ENCODE measurements at places on chromosomes 1 and 21. TPM values are rescaled to one million over a fixed set of nuclear protein-coding genes. Genes with fewer than 3 reads are reported as not detected.

- DNase-seq: no peak
These were observed 8.7 kb downstream of the ITLN1 start for GRCh38 chr1:160876311-160876710.

- no peak for DNase-seq
These were observed 13.5 kb downstream of the PDE9A start for GRCh38 chr21:42666925-42667324.

DNA sequence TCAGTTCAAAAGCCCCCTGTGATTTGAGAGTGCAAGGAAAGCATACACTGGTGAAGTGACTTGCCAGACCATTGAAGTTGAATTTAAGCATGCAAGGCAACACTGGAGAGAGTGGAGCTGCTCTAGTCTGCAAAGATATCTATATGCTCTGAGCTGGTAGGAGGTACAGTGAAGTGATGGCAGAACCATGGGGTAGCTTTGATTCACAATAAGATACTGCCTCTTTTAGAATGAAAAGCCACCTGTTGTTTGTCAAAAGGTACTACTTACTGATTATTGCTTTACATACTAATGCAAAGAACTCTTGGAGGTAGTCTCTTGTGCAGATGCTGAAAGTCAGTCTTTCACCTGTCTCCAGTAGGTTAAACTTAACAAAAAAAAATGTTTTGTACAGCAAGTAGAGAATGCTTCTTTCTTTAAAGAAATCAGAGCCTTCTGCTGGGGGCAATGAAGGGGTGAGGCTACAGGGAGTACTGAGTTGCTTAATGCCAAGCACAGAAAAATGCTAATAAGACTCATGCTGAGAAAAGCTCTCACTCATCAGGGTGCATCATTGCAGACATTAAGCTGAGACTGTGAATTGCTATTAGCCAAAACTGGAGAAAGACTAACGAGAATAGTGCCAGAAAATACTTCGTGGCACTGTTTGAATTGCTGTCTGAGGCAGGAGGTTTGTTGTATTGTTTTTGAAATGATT is 1150.5 kb upstream of the TMPRSS15 start:
- DNase-seq: no peak

DNA sequence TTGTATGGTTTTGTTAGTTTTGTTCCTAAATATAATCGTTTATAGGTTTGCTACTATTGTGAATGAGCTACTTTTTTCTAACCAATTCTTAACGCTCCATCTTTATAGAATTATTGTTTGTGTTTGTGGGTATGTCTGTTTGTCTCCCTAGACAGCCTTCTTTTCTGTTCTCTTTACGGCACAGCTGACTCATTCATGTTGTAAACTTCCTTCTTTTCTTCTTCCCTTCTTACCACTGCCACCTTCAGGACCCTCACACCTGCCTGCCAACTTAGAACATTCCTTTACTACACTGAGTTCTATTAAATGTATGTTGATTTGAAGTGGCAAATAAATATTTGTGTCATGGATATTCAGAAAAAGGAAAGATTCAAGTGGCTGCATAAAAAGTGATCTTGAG is 29.1 kb downstream of the AK5 start:
- DNase-seq: no peak

GRCh38 chr1:162026881-162027280 is 3.2 kb upstream of the OLFML2B start:
- DNase-seq: peak; percentile 26

GRCh38 chr1:240193679-240194078 is 102.0 kb downstream of the FMN2 start:
- peak; percentile 36 for DNase-seq

DNA sequence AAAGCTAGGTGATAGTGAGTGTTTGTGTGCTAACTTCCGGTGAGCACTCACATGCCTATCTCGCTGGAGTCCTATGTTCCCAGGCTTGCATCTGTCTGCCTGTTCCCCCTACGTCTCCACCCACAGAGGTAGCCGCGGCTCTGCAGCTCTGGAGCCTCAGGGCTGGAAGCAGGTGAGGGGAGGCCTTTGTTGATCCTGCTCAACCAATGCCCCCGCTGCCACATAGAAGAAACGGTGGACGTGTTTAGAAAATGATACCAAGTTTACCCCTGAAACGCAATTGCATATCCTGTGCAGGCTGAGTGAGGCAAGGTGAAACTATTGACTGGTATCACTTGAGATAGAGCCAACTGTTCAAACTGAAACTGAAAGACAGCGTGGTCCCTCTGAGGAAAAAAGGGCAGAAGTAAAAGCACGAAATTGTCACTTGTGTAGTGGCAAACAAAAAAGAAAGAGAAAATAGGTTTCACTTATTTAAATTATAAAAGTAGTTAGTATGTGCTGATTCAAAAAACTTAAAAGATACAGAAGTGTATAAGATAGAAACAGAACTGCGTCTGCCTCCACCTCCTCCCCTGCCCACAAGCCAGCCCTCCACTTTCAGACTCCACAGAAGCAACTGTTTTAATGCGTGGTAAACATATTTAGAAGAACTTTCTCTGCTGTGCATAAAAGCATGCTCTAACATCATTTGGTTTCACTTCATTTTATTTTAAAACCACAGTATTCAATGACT is 38.6 kb upstream of the ETS2 start:
- DNase-seq: no peak

DNA sequence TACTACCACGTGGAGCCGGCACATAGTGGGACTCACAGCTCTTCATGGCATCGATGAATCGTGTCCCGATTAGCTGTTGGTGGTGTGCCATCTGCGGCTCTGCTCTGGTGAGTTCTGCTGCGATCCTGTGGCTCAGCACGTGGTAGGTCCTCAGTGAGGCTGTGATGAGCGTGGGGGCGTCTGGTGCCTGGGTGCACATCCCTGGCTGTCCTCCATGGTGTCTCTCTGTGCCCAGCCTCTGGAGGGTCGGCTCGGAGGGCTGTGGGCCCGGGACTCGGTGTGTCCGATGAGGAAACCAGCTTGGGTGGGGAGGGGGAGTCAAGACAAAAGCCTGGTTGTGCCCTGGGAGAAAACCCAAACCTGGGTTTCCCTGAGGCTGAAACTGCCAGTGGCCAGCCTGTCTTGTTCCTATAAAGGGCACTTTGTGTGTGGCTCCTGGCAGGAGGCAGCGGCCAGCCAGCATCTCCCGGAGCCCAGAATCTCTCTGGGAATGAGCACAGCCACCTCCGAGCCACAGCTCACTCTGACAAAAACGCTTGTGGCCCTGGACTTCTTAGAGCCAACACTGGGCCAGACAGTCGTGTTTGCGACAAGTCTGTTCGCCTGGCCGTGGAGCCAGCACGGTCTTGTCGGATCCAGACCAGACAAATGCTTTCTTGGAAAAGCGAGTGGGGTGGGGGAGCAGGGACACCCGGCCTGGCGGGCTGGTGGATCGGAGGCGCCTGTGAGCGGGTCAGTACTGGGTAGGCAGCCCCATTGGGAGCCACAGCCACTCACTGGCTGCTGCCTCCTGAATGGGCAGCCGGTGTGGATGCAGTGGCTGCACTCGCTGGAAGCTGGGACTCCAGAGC is 31.8 kb downstream of the SPSB1 start:
- DNase-seq: no peak

DNA sequence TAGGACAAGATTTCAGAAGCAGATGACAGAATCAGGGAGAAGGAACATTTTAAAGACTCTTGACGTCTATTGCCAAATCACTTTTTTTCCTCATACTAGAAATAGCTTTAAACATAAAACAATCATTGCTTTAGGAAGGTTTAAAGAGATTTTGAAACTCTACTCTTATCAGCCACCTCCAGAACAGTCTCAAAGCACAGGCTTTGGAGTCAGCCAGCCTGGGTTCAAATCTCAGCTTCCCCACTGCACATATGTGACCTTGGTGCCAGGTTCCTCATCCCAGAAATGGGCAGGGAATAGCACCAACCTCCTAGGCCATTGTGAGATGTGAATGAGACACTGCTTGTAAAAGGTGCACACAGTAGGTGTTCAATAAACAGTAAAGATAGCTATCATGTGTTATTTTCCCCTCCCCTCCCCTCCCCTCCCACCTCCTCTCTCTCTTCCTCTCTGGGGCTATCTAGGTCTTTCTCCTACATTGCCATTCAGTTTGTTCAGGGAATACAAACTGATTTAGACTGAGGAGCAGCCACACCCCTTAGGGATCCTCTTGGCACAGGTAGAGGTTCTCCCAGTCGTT is 20.6 kb downstream of the SPOCD1 start:
- DNase-seq: no peak

DNA sequence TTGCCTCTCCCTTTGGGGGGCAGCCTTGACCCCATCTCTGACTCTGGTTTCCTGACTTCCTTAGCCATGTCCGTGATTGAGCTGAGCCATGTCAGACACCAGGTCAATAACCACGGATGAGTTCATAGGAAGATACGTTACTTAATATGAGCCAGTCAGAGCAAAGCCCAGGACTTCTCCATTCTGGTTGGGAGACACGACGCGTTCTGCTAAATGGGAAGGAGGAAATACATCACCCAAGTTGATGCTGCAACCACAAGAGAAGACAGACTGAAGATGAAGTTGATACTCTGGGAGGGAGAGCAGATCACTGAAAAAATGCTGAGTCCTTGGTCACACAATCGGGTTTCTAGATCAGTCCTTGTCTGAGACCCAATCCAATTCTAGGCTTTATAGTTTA is 90.9 kb downstream of the MATN1 start:
- DNase-seq: no peak

DNA sequence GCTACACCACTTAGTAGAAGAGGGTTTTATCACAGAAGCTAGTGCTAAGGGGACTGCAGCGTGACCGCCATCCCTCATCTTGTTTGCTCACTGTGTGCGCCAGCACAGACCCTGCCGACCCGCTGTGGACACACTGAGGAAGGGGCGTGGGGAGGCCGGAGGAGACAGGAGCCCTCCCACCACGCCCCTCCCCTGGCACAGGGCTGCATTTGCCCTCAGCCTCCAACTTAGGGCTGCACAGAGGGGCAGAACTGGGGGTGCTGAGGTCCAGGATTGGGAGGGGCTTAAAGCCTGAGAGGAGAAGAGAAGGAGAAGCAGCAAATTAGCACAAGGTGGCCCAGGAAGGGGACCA is 37.2 kb downstream of the RRP1 start:
- DNase-seq: no peak

GRCh38 chr1:91402023-91402422 is 2.6 kb downstream of the HFM1 start:
- DNase-seq: peak; percentile 38

DNA sequence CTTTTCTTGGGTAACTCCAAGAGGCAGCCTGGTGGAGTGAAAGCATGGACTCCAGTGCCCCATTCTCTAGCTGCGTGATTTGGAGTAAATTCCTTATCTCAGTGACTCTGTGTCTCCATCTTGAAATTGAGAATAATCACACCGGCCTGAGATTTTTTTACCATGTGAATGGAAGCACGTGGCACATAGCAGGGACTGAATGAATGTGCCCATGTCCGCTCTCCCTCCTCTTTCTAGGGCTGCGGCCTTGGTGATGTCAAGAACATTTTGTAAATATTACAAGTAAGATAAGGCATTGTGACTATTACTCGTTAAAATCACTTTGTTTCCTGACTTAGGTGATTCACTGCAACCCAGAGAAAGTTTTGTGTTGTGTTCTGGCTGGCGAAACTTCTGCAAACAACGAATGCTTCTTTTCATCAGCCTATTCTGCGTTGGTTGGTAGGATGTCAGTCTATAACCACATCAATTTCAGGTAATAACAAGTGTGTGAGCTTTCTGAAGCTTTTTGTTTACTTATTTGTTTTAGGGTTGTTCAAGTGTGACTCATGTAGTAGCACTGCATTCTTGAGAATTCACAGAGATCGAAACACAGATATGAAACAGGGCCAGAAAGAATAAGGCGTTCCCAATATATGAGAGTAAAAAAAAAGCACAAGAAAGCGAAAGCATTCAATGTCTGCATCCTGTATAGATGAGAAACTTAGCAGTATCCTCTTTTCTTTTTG is 135.7 kb upstream of the SLC45A1 start:
- DNase-seq: peak; percentile 51

DNA sequence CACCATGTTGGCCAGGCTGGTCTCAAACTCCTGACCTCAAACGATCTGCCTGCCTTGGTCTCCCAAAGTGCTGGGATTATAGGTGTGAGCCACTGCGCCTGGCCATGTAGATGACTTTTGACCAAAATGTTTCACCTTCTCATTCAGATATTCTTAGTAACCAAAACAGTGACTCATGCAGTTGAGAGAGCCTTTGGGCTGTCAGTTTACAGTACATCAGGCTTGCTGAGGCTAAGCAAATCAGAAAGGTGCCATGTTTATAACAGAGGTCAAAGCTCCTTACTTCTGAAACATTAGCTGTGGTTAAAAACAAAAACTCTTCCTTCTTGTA is 21.0 kb downstream of the CNIH4 start:
- DNase-seq: peak; percentile 57

DNA sequence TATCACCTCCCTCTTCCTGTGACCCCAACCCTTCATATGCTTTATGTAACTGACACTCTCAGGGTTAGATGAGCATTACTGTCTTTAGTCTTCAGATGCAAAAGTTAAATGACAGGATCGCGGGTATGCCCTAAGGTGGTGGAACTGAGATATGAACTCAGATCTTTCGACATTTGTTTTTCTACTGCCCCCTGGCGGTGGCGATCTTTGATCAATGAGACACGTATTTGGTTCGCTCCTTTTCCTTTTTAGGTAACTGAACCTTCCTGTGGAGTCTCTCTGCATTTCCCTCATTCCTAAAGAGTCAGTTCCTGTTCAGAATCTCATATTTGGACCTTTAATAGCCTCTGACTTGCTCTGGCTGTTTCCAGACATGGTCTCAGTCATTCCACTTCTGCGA is 47.8 kb upstream of the ZP4 start:
- DNase-seq: no peak

GRCh38 chr1:212479188-212479587 is 46.5 kb downstream of the NENF start:
- peak; percentile 9 for DNase-seq

- DNase-seq: no peak
These were observed 8.2 kb upstream of the LAPTM5 start for GRCh38 chr1:30765556-30766434.

GRCh38 chr1:229848752-229849677 is 218.0 kb upstream of the GALNT2 start:
- DNase-seq: peak; percentile 56

- DNase-seq: no peak
These were observed 14.5 kb downstream of the IFNLR1 start for GRCh38 chr1:24172598-24172997.

DISC1 gene
- polyA plus RNA-seq: 0.43 TPM

OLFML2B gene
- 1.4 TPM for polyA plus RNA-seq

ERRFI1 gene
- polyA plus RNA-seq: 31.3 TPM

KRTAP13-2 gene
- polyA plus RNA-seq: not detected

PEA15 gene
- 638 TPM for polyA plus RNA-seq

ACKR1 gene
- not detected for polyA plus RNA-seq

LMX1A gene
- not detected for polyA plus RNA-seq

S100A14 gene
- polyA plus RNA-seq: 0.32 TPM

MAN1C1 gene
- 0.29 TPM for polyA plus RNA-seq

CNKSR1 gene
- not detected for polyA plus RNA-seq

TNFRSF18 gene
- polyA plus RNA-seq: 0.18 TPM

Measured in GM23248 (cell line).